ENCODE measurements at places on chromosomes 1 and 21. TPM values are rescaled to one million over a fixed set of nuclear protein-coding genes. Genes with fewer than 3 reads are reported as not detected.

GPA33 gene
- total RNA-seq = not detected

PHLDA3 gene
- 173 TPM for total RNA-seq

RAB25 gene
- 0.24 TPM for total RNA-seq

AXDND1 gene
- 0.29 TPM for total RNA-seq

ZNF593OS gene
- total RNA-seq = 0.36 TPM

S100A1 gene
- total RNA-seq = 0.84 TPM

VANGL1 gene
- 19.7 TPM for total RNA-seq

KCNJ10 gene
- total RNA-seq = not detected

KDM5B gene
- total RNA-seq = 16.3 TPM
